ENCODE measurements at places on chromosomes 2 and 18.

DNA sequence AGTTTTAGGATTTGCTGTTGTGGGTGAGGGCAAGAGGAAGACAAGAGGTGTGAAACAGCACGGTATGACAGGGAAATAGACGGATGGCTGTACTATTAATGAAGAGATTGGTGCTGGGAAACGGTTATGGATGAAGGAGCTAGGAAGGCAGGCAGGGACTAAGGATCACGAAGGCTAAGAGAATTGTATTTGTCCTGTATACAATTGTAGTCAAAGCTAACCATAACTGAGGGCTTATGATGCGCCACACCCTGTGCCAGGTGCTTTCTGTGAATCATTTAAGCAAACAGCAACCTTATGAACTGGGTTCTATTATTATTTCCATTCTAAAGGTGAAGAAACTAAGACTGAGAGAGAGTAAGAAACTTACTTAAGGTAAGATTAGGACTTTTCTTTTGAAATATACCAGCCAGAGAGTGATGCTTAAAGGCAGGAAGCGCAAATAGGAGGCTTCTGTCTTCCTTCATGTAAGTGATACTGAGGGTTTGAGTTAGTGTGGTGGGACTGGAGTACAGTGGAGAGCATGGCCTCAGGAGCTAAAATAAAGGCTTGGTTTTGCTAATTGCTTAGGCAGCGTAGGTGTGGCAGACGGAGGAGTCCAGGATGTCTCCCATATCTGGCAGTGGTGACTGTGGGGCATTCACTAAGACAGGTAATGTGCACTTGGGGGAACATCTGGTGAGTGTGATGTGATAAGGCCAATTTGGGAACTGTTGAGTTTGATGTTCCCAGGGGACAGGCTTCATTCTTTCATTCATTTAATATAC is 85.8 kb downstream of the PLEKHM3 start:
- DNase-seq = no peak

DNA sequence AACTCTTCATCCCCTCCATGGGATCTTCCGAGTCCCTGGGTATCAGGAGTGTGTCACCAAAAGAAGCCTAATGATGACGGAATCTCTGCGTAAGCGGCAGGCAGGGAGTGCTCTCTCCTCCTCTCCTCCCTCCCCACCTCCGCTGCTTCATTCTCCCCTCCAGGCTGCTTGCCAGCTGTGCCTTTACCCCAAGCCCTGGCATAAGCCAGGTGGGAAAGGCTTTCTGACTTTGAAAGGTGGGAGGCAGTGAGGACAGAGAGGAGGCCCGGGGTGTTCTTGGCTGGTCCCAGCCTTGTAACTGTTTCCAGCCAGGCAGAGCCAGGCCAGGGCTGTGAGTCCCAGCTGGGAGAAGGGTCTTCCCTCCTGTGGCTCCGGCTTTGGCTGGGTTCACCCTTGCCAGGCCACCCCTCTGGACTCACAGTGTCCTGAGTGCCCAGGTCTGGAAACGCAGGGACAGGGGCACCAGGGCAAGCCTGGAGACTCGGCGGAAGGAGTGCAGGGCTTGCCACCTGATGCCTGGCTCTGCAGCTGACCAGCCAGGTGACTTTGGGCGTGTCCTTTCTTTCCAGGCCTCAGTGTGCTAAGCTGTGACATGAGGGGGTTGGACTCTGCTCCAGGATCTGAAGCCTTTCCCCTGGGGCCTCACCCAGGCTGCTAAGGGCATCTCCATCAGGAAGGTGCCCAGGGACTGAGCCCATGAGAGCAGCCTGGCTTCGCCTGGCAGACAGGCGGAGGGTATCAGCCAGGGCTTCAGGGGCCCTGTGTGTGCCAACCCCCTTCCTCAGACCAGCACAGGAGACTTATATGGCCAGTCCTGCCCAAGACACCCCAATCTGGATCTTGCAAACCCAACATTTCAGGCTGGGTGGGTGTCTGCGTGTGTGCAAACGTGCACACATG is 32.7 kb upstream of the HPCAL1 start:
- no peak for DNase-seq

DNA sequence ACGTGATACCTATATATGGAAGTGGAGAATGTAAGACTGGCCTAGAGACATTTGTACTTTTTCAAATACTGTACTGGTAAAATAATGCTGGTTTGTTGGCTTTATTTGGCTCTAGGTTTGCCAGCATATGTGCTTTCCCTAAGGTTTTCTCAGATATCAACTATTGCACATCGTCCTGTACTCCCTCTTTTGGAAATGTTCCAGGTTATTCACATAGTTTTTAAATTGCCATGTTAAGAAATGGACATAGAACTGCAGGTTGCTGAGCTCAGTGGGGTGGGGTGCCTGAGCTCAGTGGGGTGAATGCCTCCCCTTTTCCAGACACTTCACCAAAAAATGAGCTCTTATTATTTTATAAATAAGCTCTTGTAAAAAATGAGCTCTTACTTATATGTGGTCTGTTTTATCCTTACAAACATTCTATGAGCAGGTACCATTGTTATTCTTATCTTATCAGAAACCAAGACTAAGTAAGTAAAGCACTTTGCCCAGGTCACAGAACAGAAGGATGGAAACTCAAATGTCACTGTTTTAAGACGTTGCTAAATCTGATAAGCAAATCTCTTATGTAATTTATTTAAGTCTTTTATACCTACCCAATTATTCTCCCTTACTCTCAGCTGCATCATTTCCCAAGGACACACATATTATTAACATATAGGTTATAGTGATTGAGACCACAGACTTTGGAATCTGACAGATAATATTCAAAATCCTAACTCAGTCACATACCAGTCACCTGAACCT is 99.0 kb downstream of the CPS1 start:
- DNase-seq = no peak

- no peak for DNase-seq
These were observed 51.5 kb downstream of the EIPR1 start for GRCh38 chr2:3326182-3326537.

- DNase-seq = no peak
These were observed 2.2 kb upstream of the IL1RN start for GRCh38 chr2:113124984-113125855.

GRCh38 chr2:149313512-149313972 is 16.8 kb upstream of the LYPD6 start:
- DNase-seq = no peak

- DNase-seq = peak; percentile 73
These were observed 95.5 kb downstream of the DYSF start for GRCh38 chr2:71548646-71549425.

GRCh38 chr2:77028032-77028600 is 494.1 kb downstream of the LRRTM4 start:
- DNase-seq = no peak

DNA sequence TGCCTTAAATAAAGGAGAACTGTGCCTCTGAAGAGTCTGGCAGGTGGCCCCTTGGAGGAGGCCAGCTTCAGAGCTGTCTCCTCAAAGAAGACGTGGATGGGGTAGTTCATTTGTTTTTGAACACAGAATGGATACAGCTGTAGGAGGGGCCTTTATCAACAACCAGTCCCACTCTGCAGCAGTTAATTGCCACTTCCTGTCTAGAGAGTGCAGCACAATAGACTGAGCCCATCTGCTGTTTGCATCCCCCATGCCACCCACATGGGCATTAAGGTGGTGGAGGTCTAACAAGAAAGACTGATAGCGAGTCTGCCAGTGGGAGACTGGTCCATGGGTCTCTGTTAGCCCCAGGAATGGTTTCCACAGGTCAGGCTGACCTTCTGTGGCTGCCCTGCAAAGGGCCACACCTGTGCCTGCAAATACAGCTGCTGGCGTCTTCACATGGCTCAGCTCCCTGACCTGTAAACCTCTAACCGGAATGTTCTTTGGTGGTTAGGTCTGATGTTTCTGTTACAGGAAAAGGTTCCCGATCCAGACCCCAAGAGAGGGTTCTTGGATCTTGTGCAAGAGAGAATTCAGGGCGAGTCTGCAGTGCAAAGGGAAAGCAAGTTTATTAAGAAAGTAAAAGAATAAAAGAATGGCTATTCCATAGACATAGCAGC is 153.3 kb upstream of the ITGA6 start:
- DNase-seq = no peak

DNA sequence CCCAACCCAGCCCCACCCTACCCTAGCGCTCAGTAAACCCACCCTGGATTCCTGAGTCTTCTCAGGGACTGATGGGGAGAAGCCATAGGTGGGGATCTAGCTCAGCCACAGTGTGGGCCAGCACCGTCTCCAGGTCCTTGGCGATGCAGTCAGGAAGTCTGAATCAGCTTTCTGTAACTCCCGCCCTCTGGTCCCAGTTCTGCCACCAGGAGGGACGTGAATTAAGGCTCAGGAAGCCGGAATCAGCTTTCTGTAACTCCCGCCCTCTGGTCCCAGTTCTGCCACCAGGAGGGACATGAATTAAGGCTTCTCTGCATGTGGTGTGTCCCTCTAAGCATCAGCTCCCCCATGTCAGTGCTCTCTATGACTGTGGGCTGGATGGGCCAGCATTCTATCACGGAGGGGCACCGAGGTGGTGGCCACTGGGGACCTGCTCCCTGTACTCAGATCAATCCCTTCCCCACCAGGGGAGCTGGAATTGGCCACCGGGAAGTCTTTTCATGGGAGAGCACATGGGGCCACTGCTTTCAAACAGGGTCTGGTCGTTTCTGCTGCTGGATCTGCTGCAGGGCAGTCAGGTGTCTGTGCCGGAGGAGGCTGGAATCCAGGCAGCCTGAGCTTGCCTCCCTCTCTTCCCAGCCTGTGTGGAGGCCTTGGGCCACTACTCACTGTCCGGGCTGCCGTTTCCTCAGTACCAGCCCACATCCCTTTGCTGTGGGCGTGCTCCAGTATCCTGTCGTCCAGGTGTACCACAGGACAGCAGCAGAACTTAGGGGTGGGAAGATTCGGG is 24.7 kb downstream of the ASB18 start:
- DNase-seq = no peak

GRCh38 chr2:136141510-136142149 is 23.7 kb upstream of the CXCR4 start:
- no peak for DNase-seq

DNA sequence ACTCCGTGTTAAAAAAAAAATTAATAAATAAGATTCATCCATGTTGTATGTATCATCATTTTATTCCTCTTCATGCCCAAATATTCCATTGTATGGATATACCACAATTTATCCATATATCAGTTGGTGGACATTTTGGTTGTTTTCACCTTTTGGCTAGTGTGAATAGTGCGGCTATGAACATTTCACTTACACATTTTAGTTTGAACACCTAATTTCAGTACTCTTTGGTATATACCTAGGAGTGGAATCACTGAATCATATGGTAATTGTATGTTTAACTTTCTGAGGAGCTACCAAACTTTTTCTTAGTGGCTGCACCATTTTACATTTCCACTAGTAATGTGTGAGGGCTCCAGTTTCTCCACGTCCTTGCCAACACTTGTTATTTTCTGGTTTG is 20.0 kb downstream of the CDCA7 start:
- DNase-seq = no peak

DNA sequence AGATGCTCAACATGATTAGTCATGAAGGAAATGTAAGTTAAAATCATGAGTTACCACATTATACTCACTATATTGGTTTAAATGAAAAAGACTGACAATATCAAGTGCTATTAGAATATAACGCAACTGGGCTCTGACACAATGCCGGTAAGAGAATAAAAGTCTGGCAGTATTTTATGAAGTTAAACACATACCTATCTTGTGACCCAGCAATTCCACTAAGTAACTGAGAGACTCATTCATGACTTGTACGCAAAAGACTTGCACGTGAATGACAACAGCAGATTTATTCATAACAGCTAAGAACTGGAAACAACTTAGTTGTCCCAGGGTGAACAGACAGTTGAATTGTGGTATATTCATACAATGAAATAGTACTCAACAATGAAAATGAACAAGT is 342.1 kb downstream of the SLC4A3 start:
- DNase-seq = no peak

- peak; percentile 55 for DNase-seq
These were observed 20.6 kb downstream of the RPL37A start for GRCh38 chr2:216519154-216519762.

DNA sequence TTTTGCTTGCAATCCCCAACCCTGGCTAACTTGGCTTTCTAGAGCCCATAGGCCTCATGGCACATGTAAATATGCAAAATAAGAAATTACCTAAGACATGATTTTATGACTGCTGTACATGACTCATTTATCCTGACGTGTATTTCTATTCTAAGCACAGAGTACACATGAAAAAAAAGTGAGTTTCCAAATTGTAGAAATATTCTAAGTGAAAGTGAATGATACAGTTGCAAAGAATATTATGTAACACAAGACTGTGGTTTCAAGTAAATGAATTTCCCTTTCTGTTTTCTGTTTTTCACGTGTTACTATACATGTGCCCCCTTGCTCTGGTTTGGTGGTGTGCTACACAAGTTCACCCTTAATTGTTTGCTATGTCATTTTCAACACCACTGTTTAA is 162.4 kb downstream of the LRP1B start:
- no peak for DNase-seq

DNA sequence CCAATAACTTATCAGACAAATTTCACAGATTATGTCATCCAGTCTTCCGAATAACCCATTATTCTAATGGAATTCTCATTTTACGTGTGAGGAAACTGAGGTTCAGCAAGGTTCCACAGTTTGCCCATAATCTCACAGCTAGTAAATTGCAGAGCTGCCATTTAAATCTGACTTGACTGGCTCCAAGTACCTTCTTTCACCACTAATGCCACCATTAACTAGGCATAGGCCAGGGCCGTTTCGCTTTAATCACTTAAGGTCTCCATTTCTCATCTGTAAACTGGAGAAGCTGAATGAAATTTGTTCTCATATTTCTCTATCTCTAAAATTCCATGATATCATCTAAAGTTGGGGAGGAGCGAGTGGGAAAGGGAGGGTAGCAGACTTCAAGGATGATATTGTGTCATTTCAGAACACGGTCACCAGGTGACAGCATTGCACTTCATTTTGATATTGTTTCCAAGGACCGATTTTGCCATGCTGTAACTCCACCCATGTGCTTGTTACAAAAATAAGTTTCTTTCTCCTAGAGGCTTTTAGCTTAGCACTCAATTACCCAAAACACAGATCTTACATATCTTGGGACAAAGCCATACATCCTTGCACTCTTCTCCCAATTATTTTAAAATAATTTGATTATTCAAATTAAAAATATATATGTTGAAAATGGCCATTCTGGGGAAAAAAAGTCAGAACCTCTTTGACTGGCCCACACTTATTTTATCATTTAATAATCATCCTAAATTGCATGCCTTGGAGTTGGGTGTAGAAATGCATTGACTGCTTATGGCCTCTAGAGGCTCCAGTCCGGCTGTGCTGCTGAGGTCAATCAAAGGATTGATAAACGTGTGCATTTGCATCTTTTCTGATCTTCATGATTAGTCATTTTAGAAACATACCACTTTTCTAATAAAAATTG is 123.8 kb downstream of the AKAIN1 start:
- peak; percentile 43 for DNase-seq
